ENCODE measurements at places on chromosomes 1 and 21.
A peak's percentile ranks its signal among the peaks of the same experiment; 100 is the strongest.

DNA sequence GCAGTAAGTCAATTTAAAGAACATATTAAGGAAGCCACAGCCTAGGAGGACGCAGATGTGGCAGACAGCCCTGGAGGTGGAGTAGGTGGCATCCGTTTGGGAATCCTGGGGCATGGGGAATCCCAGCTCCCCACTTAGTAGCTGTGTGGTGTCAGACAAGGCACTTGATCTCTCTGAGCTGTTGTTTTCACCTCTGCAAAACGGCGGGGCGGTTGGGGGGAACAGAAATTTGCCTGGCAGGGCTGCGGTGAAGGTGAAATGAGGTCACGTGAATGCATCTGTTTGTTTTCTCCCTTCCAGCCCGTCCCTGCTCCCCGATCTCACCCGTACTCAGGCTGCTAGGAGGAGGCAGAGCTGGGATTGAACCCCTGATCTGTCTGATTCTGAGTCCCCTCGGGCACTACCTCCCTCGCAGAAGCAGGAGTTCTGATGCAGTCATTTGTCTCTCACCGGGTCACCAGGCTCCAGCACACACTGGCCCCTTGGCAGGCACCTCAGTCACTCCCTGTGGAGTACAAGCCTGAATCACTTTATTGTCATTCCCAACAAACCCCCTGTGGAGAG, 2.2 kb upstream of the LAPTM5 start:
- DNase-seq = peak; percentile 48

DNA sequence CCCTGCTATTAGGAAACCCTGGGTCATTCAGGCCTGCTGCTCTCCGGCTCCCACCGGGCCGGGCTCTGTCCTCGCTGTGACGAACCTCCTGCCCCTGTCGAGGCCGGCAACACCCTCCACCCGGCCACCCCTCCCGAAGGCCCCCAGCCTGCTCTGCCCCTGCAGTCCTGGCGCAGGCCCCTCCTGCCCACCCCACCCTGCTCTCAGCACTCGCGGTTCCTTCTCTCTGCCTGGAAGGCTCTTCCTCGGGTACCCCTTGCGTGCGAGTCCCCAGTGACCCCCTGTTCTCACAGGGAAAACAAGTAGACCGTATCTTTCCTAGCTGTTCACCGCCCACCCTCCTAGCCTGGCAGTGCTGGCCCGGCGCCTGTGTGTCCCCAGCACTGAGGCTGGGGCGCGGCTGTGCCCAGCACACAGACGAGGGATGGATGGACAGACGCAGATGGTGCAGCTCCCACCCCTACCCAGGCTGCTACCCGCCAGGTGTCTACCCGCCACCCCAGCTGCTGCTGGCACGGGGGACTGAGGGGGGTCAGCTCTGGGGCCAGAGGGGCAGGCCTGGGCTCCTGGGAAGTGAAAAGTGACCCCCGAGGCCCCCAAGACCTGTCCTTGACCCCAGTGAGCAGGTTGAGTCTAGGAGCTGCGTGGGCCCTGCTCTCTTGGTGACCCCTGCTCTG, 3.1 kb upstream of the VWA1 start:
- no peak for DNase-seq

GRCh38 chr1:169886422-169886821, 7.3 kb downstream of the SCYL3 start:
- no peak for DNase-seq

- no peak for DNase-seq
These were observed 303.6 kb downstream of the USH2A start for GRCh38 chr1:216119600-216119999.

- no peak for DNase-seq
These were observed 253.2 kb downstream of the PTPRC start for GRCh38 chr1:198892065-198892464.

- no peak for DNase-seq
These were observed at the start of gene PLCH2 for GRCh38 chr1:2476061-2476999. Gene PLCH2, plus strand, starts transcription at chr1:2476289. Its CDS starts 300 bp downstream, at chr1:2476589.

- no peak for DNase-seq
These were observed 48.7 kb downstream of the DMAP1 start for GRCh38 chr1:44261962-44262361.

- no peak for DNase-seq
These were observed 7.0 kb upstream of the PLEKHA6 start for GRCh38 chr1:204366759-204367158.

GRCh38 chr1:165443539-165444311, 1.2 kb downstream of the RXRG start:
- DNase-seq = no peak

DNA sequence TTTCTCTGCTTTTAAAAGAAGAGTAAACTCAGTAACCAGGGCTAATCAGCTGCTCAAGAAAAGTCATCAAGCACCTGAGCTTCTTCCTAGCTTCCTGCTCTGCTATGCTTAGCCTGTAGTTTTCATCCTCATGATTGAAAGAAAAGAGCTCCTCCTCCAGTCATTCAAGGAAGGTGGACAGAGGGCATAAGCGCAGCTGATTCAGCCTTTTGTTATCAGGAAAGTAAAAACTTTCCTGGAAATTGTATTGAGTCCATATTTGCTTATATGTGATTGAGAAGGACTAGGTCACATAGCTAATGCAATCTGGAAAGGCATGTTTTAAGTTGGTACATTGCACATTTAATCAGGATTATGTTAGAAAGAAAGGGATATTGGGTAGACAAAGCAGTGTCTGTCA, 8.5 kb upstream of the BACH1 start:
- no peak for DNase-seq

DNA sequence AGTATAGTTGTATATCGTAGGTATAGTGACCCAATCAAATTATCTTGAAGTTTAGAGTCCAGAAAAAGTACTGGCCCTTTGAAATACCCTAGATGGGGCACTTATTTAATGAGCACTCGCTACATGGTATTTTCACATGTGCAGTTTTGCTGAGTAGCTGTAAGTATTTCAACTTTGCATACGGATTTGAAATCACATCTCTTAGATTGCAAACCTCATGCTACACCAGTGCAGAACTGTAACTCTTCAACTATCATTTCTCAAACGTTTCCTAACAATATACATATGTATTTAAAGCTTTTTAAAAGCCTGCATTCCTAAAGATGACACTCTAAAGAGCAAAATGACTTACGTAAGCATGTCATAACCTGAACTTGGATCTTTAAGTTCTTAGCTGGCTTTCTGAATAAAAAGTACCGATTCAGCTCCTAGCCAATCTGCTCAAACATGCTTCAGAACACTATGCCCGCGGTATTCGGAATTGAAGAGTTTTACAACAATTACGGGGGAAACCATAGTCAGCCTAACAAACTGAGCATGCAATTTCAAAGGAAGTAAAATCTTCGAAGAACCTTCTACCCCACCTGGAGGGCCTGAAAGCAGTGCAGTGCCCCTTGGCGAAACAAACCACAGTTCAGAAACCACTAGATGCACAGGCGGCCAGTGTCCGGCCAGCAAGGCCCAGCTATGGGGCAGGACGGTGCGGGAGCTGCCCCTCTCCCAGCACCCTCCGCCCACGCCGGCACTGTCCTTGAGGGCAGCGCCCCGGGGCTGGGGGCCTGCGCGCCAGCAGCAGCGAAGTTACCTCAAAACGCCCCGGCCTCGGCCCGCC, 863 bp downstream of the FH start:
- peak; percentile 14 for DNase-seq

DNA sequence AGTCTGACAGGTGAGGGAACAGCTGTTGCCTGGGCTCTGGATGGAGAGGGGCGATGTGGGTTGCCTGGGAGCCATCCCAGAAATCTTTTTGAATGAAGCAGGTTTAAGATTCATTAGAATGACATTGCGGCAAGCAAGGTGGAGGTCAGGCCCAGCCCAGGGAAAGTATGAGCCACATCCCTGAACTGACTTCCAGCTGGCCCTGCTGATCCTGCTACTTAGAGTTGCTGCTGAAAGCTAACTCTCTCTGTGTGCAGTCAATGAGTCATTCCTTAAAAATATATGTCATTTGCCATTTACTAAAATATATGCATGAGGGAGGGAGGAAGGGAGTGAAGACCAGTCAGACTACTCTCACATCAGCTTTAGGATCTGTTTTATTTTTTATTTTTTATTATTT, 54.3 kb upstream of the RAB3GAP2 start:
- no peak for DNase-seq

GRCh38 chr1:226975259-226976250, 35.5 kb downstream of the COQ8A start:
- DNase-seq = no peak
